ENCODE measurements at places on chromosomes 13 and 19.

- DNase-seq = no peak
Measured at GRCh38 chr13:52786766-52787165, 47.1 kb upstream of the CNMD start.

DNA sequence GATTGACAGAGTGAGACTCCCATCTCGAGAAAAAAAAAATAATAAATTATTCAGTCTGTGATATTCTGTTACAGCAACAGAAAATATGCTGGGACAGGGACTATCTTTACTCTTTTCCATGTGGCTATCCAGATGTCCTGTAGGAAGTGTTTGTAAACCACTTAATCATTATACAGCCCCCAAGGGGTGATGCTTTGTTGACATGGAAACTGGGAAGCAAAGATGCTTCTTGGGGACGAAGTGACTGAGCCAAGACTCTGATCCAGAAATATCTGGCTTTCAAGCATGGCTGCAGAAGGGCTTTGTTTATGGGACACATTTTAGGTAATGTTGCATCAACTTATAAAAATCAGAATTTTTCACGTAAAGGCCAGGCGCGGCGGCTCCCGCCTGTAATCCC, 5.4 kb downstream of the ZNF8 start:
- no peak for DNase-seq

GRCh38 chr19:58044391-58044790, 10.6 kb downstream of the ZSCAN1 start:
- DNase-seq = no peak

GRCh38 chr19:33953592-33953991, 156.9 kb downstream of the KCTD15 start:
- no peak for DNase-seq

DNA sequence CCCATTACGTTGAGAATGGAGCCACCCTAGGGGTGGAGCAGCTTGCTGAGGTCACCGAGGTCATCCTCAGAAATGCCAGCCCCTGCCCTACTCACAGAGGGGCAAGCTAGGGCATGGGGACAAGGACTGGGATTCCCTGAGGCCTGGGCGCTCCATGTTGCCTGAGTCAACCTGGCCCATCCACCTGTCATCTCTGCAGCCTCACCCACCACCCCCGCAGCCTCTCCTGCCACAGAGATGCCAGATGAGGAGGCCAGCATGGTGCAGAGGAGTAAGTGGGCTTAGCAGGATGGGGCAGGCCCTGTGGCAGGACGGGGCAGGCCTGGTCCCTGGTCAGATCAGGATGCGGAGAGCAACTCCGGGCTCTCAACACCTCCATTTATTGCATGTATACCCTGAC, 9.5 kb downstream of the NKPD1 start:
- no peak for DNase-seq

DNA sequence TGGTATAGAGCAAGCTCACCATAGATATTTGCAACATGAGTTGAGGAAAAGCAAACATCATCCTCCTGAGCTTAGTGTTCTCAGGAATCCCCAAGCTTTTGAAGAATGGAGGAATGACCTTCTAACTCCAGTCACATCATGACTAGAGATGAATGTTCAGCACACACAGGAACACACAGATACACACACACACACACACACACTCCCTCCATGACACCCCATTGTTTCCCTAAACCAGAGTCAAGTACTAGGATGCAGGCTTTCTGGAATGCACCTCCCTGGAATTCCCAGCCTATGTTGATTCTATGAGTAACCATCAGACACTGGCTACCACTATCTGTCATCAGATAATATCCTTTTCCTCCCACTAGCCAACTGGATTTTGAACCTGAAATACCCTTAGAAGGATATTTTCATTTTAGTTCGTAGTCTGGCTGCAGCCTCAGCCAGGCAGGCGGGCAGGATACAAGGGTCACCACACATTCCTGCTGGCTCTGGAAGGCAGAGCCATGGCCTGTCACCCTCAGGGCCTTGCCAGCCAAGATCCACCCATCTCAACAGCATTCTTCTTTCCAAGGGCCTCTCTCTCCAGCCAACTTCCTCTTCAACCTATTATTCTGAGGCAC, 162.4 kb downstream of the FOXO1 start:
- no peak for DNase-seq

- DNase-seq = no peak
Measured at GRCh38 chr13:75838366-75839005, 202.4 kb downstream of the LMO7 start.

DNA sequence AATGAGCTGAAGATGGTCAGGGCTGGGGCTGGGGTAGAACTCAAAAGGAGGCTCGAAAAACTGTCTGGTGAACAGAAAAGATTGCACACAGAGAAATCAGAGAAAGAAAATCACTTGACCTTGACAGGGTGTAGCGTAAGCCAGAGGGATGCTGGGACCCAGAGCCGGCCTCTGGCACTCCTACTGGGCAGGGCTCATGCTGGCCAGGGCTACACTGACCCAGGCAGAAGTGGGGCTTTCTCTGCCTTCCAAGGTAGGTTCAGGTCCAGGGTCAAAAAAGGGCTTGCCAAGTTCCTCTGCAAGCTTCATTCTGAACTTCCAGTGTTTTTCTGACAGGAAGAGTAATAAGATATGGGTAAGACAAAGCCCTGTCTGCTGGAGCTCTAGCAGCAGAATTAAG, 56.2 kb downstream of the LATS2 start:
- DNase-seq = no peak

GRCh38 chr19:4758659-4759058, 32.9 kb upstream of the FEM1A start:
- DNase-seq = no peak

DNA sequence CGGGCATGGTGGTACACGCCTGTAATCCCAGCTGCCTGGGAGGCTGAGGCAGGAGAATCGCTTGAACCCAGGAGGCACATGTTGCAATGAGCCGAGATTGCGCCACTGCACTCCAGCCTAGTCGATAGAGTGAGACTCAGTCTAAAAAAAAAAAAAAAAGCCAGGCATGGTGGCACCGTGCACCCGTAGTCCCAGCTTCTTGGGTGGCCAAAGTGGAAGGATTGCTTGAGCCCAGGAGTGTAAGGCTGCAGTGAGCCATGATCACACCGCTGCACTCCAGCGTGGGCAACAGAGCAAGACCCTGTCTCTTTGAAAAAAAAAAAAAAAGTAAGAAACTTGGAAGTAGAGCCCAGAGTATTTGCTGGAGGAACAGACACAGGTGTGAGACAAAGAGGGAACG, 27.7 kb downstream of the CCDC8 start:
- no peak for DNase-seq

GRCh38 chr19:13169769-13170168, 19.6 kb downstream of the IER2 start:
- DNase-seq = no peak

DNA sequence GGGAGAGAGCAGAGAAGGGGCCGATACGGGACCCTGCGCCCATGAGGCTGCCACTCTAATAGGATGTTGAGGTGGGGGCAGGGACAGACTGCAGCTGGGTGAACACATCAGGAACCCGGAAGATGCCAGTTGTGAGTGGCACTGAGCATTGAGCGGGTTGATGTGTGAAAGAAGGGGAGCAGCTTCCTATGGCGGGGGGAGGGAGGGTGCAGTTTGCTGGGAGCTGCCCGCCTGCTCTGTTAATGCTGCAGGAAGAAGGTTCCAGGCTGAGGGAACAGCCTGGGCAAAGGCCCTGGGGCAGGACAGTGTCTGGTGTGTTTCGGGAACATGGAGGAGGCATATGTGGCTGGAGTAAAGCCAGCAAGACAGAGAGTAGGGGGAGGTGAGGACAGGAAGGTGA, 29.8 kb downstream of the DNM2 start:
- no peak for DNase-seq

- DNase-seq = peak; percentile 13
Measured at GRCh38 chr13:74891610-74892009, 590.4 kb downstream of the TBC1D4 start.

DNA sequence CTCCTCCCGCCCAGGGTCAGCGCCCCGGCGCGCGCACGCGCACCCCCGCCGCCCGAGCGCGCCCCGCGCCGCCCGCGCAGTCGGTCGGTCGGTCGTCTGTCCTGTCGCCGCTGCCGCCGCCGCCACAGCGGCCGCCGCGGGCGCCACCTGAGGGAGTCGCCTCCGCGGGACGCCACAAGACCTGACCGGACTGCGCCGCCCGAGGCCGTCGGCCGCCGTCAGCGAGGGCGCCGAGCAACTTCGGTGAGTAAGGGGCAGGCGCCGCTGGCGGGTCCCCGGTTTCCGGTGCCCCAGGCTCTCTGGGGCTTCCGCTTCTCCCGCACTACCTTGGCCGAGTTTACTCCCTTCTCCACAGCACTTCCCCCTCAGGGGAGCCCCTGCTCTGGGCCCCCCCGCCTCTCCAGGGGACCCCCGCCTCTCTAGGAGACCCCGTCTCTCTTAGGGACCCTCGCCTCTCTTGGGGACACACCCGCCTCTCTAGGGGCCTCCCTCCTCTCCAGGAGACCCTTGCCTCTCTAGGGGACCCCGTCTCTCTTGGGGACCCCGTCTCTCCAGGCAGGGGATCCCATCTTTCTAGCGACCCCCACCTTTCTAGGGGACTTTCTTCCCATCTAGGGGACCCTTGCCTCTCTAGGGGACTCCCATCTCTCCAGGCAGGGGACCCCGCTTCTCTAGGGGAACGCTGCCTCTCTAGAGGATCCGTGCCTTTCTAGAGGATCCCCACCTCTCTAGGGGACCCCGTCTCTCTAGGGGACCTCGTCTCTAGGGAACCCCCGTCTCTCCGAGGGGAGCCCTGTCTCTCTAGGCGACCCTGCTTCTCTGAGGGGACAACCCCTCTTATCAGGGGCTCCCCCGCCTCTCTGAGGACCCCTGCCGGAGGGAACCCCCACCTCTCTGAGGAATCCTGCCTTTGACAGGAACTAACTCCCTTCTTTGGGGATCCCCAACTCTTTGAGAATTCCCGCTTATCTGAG, 19.3 kb upstream of the GATAD2A start:
- no peak for DNase-seq

GRCh38 chr19:7739801-7740681, 7.3 kb downstream of the CD209 start:
- DNase-seq = no peak

GRCh38 chr13:107846642-107847041, 368.7 kb downstream of the LIG4 start:
- no peak for DNase-seq

DNA sequence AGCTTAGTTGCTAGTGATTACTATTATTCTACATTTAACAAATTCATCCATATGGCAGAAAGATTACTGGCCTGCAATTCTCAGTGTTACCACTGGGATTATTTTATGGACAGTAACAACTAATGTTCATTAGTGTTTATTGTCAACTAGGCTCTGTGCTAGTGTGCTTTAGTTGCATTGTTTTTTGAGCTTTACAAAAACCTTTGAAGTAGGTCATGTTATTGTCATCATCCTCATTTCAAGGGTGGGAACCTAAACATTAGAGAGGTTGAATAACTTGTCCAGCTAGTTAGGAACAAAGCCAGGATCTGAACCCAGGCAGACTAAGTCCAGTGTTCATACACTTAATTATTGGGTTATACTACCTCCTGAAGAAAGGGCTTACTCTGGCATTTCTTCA, 27.8 kb upstream of the TDRD3 start:
- no peak for DNase-seq

DNA sequence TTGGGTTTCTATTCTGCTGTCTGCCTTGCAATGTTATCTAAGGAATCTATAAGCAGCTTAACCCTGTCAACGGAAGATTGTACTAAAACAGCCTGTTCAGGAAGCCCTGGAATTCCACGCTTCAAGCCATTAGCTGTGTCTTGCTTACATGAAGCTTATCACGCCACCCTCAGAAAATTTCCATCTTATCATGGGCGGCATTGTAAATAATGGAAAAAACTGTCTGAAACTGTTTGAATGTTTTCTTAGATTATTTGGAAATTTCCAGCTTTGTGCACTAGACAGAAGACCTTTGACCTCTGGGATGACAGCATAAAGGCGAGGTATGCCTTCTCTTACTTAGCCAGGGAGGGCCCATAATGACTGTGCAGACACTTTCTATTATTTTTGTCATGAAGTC, 319.7 kb downstream of the KCNRG start:
- DNase-seq = no peak

GRCh38 chr13:33787051-33787591, 30.8 kb upstream of the RFC3 start:
- DNase-seq = no peak

- no peak for DNase-seq
Measured at GRCh38 chr19:6276447-6276846, 3.3 kb downstream of the MLLT1 start.

DNA sequence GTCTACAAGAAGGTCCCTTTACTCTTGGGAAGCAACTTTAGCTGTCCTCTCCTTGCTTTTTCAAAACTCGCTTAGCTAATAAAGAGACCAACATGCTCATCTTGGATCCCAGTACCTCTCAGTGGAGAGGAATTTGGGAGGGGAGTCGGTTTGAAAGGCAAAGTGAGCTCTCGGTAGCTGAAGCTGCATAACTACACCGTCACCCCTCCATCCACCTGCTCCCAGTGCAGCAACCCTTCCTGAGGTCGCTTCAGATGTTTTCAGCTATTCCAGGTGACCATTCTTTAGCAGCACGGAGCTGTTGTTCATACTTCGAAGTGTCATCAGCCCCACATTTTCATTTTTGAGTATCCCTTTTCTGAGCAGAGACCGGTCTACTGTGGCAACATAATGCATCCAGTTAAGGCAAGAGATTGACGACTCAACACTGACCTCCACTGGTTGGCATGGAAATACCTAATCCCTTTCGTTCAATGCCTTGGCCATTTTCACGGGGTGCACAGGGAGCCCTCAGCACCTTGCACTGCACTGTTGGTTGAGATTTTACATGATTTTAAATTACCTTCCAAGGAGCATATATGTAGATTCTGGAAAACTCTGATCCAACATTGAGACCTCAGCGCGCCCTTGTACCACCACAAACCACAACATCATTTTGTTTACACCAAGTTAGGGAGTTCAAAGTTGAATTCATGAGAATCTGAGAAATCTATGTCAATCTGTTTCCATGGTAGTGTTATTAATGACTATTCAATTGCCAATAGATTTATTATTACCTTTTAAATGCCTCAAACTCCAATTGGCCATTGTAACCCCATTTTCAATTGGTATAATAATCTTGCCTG, 42.2 kb downstream of the DLEU7 start:
- peak; percentile 37 for DNase-seq

- no peak for DNase-seq
Measured at GRCh38 chr19:51166846-51167490, 24.9 kb downstream of the SIGLEC7 start.

DNA sequence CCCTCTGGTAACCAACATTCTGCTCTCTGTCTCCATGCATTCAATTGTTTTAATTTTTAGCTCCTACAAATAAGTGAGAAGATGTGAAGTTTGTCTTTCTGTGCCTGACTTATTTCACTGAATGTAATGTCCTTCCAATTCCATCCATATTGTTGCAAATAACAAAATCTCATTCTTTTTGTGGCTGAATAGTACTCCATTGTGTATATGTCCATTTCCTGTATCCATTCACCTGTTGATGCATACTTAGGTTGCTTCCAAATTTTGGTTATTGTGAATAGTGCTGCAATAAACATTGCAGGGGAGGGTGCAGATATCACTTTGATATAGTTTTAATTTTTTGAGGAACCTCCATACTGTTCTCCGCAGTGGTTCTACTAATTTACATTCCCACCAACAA, 2.5 kb upstream of the ZNF284 start:
- DNase-seq = no peak
